Activated CD4-positive, alpha-beta T cell treated with anti-CD3 and anti-CD28 coated beads, Interleukin-2, amount 10 ng/mL, durations not matched to agents 7 days and 5 days (primary cell): ENCODE measurements at places on chromosomes 12 and 14.

GRCh38 chr12:118618695-118619094 is 242.3 kb downstream of the SUDS3 start:
- no peak for DNase-seq

GRCh38 chr12:14771651-14772137 is 31.6 kb downstream of the WBP11 start:
- DNase-seq: peak; percentile 53

DNA sequence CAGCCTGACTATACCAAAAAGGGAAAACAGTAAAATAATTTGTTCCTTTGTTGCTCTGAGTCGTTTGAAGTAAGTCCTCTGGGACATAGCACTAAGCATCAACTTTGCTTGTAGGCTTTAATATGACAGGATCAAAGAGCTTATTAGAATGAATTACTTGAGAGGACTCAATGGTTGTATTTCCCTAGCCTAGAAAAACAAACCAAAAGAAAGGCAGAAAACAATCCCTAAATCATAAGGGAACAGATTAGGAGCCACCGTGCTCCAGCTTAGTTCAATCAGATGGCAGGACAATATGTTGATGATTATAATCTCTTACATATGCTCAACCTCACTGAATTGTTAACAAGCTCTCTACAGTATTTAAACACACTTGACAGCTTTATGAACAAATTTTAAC is 988.4 kb downstream of the FLRT2 start:
- no peak for DNase-seq

DNA sequence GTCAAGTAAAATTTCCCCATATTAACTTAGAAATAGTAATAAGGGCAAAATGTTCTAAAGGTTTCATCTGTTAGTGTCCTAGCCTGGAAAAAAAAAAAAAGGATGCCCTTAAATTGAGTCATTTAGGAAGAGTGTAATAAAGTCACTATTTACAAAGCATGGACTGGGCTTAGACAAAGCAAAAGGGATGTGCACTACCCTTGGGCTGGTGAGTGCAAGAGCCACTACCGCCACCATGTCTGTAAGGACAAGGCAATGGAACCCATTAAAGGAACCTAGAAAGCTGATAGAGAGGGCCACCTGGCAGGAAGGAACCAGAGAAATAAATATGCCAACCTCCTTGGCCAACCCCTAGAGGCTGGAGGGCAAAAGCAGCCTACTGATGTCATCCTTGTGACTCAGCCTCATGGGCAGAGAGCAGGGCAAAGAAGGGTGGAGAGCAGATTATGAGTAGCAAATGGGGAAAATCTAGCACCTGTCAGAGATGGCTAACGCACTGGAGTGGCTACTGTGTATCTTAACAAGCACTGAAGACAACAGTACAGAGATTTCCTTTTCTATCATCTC is 59.5 kb upstream of the FUT8 start:
- no peak for DNase-seq

GRCh38 chr12:44159862-44160261 is 324.0 kb downstream of the TMEM117 start:
- no peak for DNase-seq

- DNase-seq: peak; percentile 13
These were observed 137.7 kb upstream of the FGD4 start for GRCh38 chr12:32261638-32262037.

GRCh38 chr12:130640901-130641300 is 75.2 kb downstream of the RIMBP2 start:
- DNase-seq: no peak

DNA sequence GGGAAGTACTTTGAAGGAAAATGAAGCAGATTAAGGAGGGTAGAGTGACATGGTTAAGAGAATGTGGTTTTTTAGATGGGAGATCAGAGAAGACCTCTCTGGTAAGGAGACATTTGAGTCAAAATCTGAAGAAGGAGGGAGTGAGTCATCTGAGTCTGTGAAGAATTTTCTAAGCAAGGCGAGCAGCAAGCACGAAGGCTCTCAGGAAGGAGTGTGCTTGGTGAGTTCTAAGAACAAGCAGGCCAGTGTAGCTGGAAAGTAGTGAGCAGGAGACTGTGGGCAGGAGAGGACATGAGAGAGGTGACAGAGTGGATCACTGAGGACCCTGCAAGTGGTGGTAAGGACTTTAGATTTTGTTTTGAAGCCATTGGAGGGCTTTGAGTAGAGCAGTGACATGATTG is 76.3 kb upstream of the FUT8 start:
- DNase-seq: peak; percentile 60

DNA sequence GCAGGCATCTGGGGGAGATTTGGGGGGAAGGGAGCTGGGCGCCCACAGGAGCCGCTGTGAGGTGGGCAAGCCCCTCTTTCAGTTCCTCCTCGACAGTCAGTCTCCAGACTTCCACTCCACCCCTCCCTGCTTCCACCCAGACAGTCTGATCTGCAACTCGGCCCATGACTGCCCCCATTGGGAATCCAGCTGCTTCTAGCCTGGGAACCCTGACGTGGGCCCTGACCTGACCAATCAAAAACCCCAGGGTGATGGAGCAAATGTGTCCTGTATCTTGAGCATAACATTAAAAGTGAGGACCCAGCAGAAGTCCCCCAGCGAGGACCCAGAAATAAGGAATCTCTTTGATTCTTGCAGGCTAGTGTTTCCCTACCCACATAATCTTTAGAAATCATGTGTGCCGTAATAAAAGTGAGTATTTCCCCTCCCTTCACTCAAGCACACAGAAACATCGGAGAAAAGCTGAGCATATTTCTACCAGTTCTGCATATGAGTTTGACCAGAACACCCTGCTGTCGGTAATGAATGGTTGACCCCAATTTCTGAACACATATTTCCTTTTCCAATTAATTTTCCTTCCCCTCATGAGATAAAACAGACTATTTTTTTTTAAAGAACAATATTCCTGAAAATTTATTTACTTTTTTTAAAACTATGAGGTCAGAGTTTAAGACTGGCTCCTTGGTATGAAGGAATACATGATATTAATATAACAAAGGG is 6.4 kb downstream of the SSH1 start:
- DNase-seq: no peak

DNA sequence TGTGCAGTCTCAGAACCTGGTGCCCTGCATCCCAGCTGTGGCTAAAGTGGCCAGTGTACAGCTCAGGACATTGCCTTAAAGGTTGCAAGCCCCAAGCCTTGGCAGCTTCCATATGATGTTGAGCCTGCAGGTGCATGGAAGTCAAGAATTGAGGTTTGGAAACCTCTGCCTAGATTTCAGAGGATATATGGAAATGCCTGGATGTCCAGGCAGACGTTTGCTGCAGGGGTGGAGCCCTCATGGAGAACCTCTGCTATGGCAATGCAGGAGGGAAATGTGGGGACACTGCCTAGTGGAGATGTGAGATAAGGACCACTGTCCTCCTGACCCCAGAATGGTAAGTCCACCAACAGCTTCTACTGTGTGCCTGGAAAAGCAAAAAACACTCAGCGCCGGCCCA is 17.9 kb upstream of the CNIH1 start:
- DNase-seq: no peak
